ENCODE measurements at places on chromosomes 2 and 18. TPM values are rescaled to one million over a fixed set of nuclear protein-coding genes. Genes with fewer than 3 reads are reported as not detected.

The HOXD12 gene
- total RNA-seq = not detected

The MBD2 gene
- 22.0 TPM for total RNA-seq

The SATB2 gene
- total RNA-seq = 1.3 TPM

The UGP2 gene
- total RNA-seq = 131 TPM

Measured in cardiac atrium fibroblast (primary cell).